Spinal cord (tissue), 10 donors: ENCODE measurements at places on chromosomes 5 and 9.

- H3K4me1 ChIP-seq: no peaks in the 10 kb centered on the region
- no peak overlapping the region for H3K27ac ChIP-seq
- H3K27me3 ChIP-seq: no peaks in the 10 kb centered on the region
- DNase-seq: no peak
- H3K36me3 ChIP-seq: no peaks in the 10 kb centered on the region
These were observed 1229.8 kb upstream of the WWC1 start for GRCh38 chr5:167061695-167062094.

DNA sequence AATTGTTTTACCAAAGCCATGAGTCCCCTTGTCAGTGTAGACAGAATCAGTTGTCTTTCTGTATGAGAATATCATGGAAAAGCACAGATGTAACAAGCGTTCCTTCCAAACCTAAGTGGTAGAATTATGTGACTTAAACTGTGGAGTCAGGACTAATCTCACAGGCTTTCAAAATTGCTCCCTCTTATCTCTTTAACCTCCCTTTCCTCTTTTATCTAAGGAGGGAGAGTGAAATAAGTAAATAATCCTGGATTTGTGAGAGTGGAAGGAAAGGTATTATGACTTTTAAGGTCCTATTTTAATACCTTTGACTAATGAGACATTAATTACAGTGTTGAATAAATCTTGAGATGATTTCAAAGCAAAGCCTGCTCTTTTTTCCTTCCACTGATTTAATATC lies 52.4 kb upstream of the LIFR start:
- H3K4me3 ChIP-seq: no peak overlapping the region
- no peak for DNase-seq
- no peaks in the 10 kb centered on the region for H3K27me3 ChIP-seq
- no peak overlapping the region for H3K27ac ChIP-seq
- no peaks in the 10 kb centered on the region for H3K36me3 ChIP-seq
- H3K4me1 ChIP-seq: no peaks in the 10 kb centered on the region

DNA sequence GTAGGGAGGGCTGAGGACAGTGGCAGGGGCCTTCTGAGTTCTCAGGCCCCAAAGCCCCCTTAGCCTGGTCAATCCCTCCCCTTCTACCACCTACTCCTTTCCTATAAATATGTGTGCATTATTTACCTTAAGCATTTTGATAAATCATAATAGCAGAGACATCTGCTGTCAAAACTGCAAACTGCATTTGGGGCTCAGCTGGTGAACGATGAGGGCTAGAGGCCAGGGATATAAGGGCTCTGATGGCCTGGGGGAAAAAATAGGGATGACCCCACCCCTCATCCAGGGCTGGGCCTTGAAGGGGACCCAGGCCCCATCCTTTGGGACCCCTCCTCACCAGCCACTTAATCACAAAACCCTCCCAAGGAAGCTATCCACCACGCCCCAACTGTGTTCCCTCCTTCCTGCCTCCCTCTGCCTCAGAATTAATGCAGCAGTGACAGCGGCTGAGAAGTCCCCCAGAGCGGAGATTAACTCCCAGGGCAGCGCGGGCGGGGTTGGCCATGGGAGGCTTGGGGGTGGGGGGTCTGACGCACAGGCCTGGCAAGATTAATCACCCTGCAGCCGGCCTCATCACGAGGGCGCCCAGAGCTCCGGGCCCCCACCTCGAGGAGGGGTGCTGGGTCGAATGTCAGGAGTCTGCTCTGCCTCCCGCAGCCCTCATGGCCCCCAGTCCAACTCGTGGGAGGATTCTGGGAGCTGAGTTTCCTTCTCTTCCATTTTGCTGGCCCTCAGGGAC lies 42.1 kb downstream of the CXXC5 start:
- H3K36me3 ChIP-seq: peaks cover 35% of the 10 kb centered on the region
- peak overlapping the region; percentile 78 for H3K27ac ChIP-seq
- peak overlapping the region; percentile 4 for H3K4me3 ChIP-seq
- no peaks in the 10 kb centered on the region for H3K27me3 ChIP-seq
- peaks cover 86% of the 10 kb centered on the region for H3K4me1 ChIP-seq

GRCh38 chr9:88746743-88747398 lies 211.9 kb downstream of the NXNL2 start:
- peak overlapping the region; percentile 45 for H3K27ac ChIP-seq
- H3K4me1 ChIP-seq: peaks cover 25% of the 10 kb centered on the region
- no peaks in the 10 kb centered on the region for H3K36me3 ChIP-seq
- H3K4me3 ChIP-seq: no peak overlapping the region
- H3K27me3 ChIP-seq: no peaks in the 10 kb centered on the region

GRCh38 chr5:122400341-122400740 lies 88.3 kb downstream of the SNCAIP start:
- no peaks in the 10 kb centered on the region for H3K36me3 ChIP-seq
- no peak overlapping the region for H3K4me3 ChIP-seq
- H3K27ac ChIP-seq: no peak overlapping the region
- DNase-seq: no peak
- no peaks in the 10 kb centered on the region for H3K27me3 ChIP-seq
- H3K4me1 ChIP-seq: peaks cover 2% of the 10 kb centered on the region
